Cerebellum (tissue), 4 donors: ENCODE measurements at places on chromosomes 7 and 10.
A peak's percentile ranks its signal among the peaks of the same experiment; 100 is the strongest.

DNA sequence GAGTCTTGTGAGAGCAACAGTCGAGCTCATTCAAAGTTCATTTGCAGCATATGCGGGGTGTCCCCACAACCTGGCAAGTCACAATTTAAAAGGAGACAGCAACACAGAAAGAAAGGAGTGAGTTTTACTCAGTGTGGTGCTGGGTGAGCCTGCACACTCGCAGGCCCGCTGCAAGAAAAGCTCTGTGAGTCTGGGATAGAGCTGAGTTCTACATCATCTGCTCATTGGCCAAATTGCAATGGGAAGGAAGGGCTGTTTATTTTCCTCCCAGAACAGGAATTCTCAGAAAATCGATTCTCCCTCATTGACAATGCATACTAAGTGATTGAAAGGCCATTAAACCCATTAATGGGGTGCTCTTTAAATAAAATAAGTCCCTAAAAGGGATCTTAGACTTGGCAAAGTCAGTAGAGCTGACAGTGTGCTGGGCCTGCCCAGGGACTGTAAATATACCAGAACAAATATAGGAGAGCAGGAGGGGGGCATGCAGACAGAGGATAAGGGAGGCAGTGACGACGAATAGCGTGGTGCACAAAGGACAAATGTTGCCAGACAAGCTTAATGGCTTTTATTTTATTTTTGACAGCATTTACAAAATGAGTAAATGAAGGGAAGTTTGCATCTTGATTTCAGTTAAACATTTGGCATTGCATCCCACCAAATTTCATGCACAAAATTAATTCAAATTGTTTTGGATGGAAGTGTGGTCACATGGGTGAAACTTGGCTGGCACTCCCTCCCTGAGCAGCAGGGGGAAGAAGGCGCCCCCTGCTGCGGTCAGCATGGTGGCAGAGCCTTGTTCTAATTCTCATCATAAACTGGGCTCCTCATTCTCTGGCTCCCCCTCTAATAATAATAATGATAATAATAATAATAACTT lies 215.7 kb downstream of the SNX10 start:
- DNase-seq = peak; percentile 52

- peak; percentile 24 for DNase-seq
Measured at GRCh38 chr7:131431289-131431688, 103.6 kb downstream of the MKLN1 start.

GRCh38 chr10:124056337-124056980 lies 36.9 kb downstream of the CHST15 start:
- DNase-seq = no peak

DNA sequence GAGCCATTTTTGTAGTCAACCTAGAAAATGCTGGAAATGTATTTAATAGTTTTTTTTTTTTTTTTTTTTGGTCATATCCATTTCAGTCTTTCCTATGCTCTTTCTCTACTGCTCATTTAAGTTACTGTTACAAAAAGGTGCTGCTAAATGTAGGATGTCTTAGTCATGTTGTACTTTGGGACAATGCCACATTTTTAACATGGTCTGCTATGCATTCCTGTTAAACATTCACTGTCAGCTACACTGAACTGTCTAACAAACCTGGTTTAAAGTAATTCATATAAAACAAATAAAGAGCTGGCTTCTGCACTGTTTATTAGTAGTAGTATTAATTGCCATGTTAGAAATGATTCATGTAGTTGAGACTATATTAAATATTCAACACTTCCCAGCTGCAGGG lies 108.6 kb downstream of the NSUN6 start:
- DNase-seq = no peak

DNA sequence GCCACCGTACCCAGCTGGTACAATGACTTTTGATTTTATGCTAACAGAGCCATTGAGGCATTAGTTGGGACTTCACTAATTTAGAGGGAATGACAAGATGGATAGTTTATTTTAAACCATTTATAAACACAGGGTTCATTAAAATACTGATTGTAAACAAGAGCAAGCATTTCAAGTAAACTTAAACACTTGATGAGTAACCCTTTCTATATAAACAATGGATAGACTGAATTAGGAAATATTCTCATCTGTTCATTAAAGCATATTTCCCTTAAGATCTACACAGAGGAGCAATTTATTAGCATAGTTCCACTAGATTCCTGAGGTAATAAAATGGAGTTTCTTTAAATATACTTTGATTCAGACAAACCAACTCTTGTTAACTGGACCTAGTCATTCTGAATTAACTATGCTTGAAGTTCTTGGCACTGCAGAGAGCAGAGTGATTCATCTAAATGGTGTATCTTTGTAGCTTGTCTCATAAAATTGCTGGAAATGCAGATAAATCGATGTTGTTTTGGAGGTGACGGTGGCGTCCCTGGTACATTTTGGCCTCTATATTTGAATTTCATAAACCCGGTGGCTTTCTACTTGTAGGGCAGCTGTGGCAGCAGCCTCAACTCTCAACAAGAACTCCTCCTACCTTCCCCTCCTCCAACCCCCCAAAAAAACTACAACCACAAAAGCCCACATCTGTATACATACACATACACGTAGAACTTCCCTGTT lies 15.4 kb upstream of the VDAC2 start:
- DNase-seq = no peak

DNA sequence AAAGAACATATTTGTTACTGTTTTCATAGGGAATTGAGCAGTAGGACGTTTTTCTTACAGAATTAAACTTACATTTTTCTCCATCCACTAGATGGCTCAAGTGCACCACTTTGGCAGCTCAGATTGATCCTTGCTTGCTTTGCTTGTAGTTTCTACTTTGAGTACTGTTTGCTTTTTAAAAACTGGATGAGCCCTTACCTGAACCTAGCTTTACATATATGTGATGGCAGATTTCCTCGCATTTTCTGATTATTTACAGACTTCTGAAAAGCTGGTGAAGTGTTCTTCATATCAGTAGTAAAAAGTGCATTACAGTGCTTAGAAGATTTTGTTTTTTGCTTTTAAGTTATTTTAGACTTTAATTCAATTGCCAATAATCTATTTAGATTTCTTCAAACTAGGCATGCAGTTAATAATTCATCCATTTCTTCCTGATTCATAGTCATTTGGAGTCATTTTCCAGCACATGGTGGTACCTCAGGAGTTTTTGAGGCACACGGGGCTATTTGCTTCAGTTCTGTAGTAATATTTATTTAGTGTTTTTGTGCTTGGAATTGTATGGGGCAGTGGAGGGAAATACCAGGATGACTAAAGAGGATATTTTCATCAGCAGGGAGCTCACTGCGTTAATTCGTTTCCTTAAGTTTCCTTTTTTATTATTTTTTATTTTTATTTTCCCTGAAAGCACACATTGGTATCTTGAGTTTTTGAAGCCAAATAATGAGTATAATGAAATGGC lies 57.3 kb downstream of the MAPK8 start:
- peak; percentile 48 for DNase-seq

DNA sequence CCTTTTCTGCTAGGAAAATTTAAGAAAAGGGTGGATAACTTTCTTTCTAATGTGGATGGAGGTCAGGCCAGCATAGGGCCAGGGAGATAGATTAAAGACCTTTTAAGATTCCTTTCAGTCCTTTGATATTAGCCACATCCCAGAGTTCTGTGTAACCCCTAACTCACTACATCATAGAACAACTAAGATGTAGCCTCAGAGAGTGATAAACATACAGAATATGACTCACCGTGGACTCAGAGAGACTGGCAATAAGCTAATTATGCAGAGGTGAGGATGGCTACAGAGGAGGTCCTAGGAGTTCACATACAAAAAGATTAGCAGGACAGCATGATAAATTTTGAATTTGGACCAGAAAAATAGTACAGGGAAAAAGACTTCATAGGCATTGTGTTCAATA lies 141.0 kb downstream of the AOAH start:
- DNase-seq = no peak

- DNase-seq = no peak
Measured at GRCh38 chr10:71223347-71224058, 11.1 kb downstream of the UNC5B start.

DNA sequence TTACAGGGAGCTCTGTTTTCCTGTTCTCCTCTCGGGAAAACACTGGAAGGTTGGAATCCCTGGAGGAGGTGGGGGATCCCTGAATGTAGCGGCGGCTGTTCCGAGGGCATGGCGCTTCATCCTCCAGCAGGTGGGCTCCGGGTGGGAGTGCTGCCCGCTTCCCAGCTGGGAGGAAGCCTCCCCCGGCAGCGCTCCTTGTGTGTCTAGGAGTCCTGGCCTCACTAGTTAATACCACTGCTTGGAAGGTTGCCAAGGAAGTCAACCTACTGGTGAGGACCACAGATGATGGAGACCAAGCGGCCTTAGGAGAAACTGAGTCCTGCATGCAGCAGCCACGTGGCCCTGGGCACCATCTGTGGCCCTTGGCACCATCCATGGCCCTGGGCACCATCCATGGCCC lies 151.9 kb upstream of the PFKP start:
- no peak for DNase-seq

GRCh38 chr7:112905950-112906349 lies 115.8 kb upstream of the TMEM168 start:
- no peak for DNase-seq

- DNase-seq = no peak
Measured at GRCh38 chr7:131455001-131455400, 101.4 kb downstream of the PODXL start.

GRCh38 chr10:123463181-123463580 lies 203.0 kb upstream of the GPR26 start:
- DNase-seq = no peak

DNA sequence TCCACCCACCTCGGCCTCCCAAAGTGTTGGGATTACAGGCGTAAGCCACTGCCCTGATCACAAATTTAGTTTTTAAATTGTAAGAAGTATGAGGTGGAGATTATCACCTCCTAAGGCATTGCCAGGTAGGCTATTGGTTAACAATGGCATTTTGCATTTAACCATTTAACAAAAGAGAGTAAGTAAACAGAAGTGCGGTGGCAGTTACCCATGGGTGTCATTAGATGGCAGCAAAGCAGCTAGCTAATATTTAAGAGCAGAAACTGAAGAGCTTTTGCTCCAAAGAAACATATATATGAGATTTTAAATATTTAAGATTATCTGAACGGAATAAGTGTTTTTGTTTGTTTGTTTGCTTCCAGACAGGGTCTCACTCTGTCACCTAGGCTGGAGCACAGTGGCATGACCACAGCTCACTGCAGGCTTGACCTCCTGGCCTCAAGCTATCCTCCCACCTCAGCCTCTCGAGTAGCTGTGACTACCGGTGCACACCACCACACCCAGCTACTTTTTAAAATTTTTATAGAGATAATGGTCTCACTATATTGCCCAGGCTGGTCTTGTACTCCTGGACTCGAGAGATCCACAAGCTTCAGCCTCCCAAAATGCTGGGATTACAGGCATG lies 325.5 kb upstream of the C7orf33 start:
- peak; percentile 17 for DNase-seq

- DNase-seq = no peak
Measured at GRCh38 chr7:155680864-155681263, 36.4 kb downstream of the RBM33 start.
